Stimulated activated naive CD8-positive, alpha-beta T cell treated with anti-CD3 and anti-CD28 coated beads, Interleukin-15, Interleukin-2, amounts not matched to agents 100 U/mL and 50 U/mL, for 24 hours (primary cell): ENCODE measurements at places on chromosomes 5 and 9.

- DNase-seq, result no peak
Measured at GRCh38 chr9:14080959-14081542, 232.9 kb downstream of the NFIB start.

GRCh38 chr5:111311666-111312065, 87.5 kb downstream of the CAMK4 start:
- no peak for DNase-seq

GRCh38 chr9:92160786-92161185, 45.6 kb upstream of the SPTLC1 start:
- no peak for DNase-seq

GRCh38 chr5:176521286-176521685, 15.9 kb downstream of the RNF44 start:
- DNase-seq, result no peak

GRCh38 chr5:157540707-157541446, 34.7 kb downstream of the ADAM19 start:
- DNase-seq, result peak; percentile 39

DNA sequence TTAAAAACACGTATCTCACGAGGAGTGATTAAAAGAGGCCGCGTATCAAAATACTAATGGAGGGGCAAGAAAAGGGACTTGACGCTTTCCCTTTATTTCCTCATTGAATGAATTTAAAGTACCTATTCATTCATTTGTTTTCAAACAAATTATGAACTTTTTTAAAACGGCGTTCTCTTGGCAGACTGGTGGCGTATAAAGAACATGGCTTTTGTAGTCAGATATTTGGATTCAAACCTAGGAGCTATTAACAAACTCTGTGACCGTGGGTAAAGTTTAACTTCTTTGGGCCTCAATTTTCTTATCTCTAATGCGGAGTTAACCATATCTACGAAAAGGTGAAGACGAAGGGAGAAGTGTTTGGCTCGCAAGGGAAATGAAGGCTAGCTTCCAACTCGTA, 876 bp downstream of the CAAP1 start:
- no peak for DNase-seq

- no peak for DNase-seq
Measured at GRCh38 chr9:29118555-29118954, 1545.3 kb upstream of the C9orf72 start.

DNA sequence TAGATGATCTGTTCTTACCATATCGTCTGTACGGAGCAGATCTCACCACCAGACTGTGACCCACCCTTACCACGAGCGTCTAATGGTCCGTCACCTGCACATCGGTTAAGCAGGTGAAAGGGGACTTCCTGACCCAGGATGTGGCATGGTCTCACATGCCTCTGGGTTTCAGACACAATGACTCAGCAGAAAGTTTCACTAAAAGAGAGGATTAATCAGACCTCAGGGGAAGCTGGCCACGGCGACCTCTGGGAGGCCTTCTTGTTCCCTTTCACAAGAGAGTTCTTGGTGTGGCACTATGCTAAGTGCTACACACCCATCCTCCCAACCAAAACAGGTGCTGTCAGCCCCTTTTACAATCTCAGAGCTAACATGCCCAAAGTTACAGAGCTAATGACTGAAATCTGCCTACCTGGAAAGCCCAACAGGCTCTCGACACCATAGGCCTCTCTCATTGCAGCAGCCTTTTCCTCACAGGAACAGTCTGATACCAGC, 41.6 kb downstream of the ADAMTS12 start:
- DNase-seq, result peak; percentile 15

DNA sequence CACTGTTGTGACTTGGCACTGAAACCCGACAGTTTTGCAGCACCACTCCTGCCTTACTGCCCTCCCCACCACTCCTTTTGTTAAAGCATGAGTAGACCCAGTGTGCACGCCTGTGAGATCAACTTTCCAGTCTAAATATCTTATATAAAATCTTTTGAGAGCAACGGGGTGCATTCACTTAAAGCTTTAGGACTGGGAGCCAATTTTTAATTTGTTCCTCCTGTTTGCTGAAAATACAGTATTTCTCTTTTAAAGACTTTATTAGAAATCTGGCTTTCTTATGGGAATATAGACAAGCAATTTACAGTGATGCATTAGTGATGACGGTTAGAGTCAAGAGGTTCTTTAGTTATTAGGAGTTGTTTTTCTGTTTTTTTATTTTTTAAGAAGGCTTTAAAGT, 397.5 kb downstream of the TMEM167A start:
- no peak for DNase-seq

- no peak for DNase-seq
Measured at GRCh38 chr5:124504081-124504916, 242.1 kb downstream of the ZNF608 start.

DNA sequence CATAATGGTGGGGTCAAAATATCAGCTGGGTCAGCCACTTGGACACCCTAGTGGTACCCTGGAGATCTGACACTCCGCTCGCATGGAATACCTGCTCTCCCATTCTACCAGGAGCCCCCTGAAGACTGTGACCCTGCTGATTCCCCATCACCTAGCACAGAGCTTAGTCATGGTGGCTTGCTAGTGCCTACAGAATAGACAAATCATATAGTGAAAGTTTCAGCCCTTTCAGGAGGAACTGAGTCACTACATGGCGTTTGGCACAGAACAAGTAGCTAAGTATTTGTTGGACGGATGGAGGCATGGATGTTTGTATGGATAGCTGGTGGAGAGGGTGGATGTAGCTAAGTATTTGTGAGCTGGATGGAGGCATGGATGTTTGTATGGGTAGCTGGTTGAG, 65.3 kb downstream of the LMX1B start:
- no peak for DNase-seq

- no peak for DNase-seq
Measured at GRCh38 chr5:133806847-133807246, 161.6 kb downstream of the C5orf15 start.

DNA sequence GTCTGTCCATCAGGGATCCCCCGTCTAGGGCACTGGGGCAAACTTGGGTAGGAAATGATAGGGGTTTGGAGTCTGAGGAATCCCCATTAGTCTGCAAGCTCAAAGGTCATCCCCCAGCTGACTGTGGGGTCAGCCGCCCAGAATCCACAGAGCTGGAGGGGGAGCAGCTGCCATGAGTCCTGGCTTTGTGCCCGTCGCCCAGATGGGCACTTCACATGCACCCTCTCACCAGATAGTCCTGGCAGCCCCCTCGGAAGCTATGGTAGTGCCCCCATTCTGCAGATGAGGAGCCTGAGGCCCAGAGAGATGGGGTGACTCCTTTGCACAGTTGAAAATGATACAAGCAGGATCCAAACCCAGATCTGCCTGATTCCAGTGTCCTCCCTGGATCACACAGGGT, 35.7 kb upstream of the RPL26L1 start:
- no peak for DNase-seq

- DNase-seq, result no peak
Measured at GRCh38 chr5:52875827-52876226, 88.1 kb downstream of the ITGA1 start.

DNA sequence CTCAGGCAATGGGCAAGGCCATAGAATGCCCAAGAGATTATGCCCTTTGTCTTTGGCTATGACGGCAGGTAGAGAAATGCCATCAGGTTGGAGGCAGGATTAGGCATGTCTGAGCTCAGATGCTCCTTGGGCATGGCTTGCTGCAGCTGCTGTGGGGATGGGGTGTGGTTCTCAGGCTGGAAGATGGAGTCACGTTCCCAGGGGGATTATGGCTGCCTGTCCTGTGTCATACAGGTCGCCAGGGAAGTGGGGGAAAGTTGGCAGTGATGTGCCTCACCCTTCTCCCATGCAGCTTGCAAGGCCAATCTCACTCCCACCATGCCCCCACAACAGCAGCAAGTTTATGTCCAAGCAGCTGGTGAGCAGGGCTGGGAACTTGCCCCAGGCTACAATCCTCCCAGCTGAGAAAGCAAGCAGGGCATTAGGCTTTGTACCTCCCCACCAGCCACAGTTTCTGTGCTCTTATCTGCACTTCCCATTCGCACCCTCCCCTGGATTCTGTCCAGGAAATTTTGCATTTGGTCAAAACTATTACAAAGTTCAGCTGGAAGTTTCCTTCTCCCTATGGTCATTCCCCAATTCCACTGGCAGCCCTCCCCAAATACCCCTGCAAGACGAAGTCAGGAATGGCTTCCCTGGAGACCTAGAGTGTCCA, 1788.0 kb upstream of the NUDT12 start:
- no peak for DNase-seq

DNA sequence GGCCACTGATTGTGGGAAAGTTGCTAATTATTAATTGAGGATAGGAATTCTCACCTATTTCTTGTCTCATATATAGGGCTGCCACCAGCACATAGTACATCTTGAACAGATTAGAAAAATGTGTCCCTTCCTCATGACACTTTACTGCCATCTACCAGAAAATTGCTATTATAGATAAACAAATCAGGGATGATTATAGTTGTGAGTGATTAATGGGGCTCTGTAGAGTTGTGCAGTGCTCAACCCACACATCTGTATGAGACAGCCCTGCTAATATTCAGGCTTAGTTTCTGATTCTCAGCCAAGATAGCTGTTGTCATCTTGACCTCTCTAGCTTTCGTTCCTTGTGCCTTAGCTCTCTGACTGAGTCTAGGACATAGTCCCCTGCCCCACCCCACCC, 373.3 kb downstream of the TLE4 start:
- DNase-seq, result no peak

DNA sequence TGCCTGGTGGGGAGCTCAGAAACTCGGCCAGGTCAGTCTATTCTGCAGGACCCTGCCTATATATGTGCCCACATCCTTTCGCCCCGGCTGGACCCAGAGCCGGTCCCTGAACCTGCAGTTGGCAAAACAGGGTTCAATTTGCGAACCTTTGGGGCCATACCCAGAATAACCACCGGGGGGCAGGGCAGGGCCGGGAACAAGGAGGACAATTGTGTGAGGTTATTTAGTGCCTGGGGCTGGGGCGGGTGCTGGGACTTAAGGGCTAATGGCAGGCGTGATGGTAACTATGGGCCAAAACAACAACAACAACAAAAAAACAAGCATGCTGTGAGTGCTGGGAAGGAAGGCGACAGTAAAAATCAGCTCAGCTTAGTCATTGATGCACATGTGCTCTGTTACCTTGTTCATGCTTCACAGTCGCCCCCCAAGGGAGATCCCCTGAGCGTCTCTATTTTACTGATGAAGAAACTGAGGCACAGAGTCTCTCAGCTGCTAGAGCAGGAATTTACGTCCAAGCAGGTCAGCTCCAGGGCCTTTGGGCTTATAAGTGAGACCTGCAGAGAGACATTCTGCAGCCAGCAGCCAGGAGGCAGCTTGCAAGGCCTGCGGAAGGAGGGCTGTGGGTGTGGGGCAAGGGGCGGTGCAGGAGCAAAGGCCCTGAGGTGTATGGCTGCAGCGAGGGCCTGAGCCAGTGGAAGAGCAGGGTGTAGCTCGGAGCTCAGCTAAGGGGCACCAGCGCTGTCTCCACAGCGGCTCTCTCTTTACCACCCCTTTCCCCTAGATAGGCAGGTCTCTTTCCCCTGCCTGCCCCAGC, 106.0 kb downstream of the PHF2 start:
- DNase-seq, result peak; percentile 78

DNA sequence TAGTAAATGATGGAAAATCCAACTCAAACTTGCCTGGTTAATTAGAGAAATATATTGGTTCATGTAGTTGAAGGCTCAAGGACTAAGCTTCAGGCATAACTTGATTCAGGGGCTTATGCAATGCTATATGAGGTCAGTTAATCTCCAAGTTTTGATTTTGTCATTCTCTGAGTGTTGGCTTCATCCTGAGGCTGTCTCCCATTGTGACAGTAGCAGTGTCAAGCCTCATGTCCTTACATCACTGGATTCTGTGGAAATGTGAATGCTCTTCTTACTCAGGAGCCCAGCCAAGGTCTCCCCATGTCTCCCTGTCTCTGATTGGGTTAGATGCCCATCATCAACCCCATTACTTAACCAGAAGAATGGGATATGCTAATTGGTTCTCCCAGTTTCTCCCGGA, 44.4 kb upstream of the SNX2 start:
- no peak for DNase-seq

DNA sequence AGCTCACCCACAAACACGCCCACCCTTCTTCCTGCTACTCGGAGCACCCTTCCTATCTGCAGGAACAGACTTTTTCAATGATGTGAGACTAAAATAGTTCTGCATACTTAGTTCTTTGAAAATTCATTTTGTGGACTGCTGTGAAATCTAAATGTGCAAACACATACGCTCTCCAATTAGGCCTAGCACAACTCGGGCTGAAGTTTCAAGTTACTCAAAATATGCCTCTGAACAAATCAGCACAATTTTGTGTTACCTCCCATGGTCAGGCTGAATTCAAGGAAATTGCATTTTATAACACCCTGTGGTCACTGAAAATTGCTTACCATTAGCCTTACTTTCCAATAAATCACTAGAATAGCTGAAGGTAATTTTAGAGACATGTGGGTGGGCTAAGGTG, 323.8 kb upstream of the ADCY2 start:
- DNase-seq, result no peak

DNA sequence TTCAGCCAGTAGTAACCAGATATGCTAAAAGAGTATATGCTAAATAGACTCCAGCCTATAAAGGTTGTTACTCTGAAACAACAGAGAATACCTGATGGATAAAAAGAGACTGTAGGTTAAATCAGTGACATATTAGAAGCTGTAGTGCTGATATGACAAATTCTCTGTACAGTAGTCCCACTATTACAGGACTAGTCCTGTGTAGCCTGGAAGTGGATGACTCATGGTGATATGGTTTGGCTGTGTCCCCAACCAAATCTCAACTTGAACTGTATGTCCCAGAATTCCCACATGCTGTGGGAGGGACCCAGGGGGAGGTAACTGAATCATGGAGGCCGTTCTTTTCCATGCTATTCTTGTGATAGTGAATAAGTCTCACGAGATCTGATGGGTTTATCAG, 276.2 kb upstream of the POU5F2 start:
- DNase-seq, result no peak

- DNase-seq, result no peak
Measured at GRCh38 chr5:111132076-111132475, 39.9 kb downstream of the WDR36 start.

- no peak for DNase-seq
Measured at GRCh38 chr9:69865986-69866385, 45.4 kb downstream of the CFAP95 start.

DNA sequence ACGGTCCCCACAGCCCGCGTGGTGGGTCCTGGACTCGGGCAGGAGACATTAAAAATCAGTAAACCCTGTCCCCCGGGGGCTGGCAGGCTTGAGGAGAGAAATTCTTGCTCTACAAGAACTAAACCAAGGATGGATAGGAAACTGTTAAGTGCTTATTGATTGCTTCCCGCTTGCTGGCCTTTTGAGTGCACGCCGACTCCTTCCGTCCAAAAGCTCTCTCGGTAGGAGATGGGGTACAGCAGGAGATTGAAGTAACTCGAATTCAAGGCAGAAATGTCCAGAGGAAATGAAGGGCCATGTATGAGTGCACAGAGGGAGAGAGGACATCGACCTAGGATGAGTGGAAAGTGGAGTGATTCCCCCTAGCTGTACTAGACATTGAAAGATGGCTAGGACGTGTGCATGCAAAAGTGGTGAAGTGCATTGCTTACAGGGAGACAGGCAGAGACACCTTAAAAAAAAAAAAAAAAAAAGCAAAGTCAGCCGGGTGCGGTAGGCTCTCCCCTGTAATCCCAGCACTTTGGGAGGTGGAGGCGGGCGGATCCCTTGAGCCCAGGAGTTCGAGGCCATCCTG, 923 bp downstream of the RECK start:
- DNase-seq, result no peak

GRCh38 chr5:110159202-110159601, 469.5 kb downstream of the MAN2A1 start:
- DNase-seq, result no peak
